ENCODE measurements at places on chromosomes 5 and 9.

- DNase-seq: no peak
Measured at GRCh38 chr5:23484096-23484495, 23.3 kb upstream of the PRDM9 start.

- no peak for DNase-seq
Measured at GRCh38 chr5:120255214-120255613, 208.9 kb upstream of the PRR16 start.

GRCh38 chr5:66224274-66224673, 80.2 kb downstream of the SREK1 start:
- no peak for DNase-seq

DNA sequence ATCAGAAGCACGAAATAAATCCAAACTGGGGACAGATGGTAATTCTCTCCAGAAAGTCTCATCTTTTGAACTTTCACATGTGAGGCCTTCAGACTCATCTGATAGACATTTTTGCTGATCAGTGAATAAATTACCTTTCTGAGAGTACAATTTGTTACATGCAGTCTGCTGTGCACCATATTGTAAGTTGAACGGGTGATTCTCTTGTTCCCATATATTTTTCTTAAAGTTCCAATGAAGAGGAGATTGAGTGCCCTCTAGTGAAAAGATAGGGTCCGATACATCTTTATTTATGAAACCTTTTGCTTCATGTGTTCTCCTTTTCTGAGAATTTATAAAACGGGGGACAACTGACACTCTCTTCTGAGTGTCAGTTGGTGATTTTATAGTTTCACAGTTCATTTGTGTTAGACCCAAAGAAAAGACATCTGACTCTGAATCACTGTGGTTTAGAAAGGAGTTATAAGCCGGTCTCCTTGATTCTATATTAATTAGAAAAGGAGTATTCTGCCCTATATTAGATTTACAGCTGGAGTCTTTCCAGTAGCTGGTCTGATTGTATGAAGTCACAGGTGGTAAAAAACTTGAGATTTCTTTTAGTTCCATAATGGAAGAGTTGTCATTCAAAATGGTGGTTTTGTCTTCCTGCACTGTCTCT, 30.4 kb downstream of the GNG10 start:
- DNase-seq: no peak

DNA sequence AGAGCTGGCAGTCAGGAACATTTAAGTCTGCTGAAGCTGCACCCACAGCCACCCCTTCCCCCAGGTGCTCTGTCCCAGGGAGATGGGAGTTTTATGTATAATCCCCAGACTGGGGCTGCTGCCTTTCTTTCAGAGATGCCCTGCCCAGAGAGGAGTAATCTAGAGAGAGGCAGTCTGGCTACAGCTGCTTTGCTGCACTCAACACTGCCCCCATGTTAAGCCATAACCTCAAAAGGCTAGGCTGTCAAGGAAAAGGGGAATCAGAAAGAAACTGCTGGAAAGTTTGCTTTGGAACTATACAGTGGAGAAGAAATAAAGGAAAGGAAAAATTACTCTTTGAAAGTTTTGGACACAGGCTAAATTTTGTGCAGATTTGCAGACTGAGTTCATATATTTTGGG, 127.2 kb downstream of the MACIR start:
- no peak for DNase-seq

DNA sequence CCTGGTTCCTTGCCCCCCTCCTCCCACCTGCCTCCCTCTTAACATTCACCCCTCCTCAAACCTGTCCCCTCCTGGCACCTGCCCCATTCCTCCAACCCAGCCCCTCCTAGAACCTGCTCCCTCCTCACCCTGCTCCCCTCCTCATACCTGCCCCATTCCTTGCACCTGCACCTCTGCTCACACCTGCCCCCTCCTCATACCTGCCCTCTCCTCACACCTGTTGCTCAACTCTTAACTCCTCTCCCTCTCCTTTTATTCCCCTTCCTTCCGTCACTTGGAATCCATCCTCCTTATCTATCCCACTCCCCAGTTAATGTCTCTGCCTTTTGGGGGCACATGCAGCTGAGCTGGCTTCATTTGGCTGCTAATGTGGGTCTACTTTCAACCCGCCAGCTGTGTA, 712.1 kb downstream of the MTRR start:
- no peak for DNase-seq

- DNase-seq: no peak
Measured at GRCh38 chr5:32362527-32362926, 49.8 kb upstream of the MTMR12 start.

DNA sequence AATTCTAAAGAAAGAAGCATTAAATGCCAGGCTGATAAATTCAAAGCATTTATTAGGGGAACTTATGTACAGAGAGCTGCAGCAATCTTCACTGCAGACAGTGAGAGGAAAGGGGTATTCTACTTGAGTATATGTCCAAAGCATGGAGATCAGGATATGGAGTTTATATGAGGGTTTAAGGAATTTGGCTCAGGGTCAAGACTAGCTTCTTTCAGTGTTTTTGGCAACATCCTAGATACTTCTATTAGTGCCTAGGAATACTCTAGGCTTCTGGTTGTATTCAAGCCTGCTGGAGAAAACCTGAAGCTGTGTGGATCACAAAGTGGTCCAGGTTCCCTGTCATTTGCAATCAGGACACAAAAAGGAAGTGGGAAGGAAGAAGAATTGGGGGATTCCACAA, 194.6 kb downstream of the CETN3 start:
- no peak for DNase-seq

DNA sequence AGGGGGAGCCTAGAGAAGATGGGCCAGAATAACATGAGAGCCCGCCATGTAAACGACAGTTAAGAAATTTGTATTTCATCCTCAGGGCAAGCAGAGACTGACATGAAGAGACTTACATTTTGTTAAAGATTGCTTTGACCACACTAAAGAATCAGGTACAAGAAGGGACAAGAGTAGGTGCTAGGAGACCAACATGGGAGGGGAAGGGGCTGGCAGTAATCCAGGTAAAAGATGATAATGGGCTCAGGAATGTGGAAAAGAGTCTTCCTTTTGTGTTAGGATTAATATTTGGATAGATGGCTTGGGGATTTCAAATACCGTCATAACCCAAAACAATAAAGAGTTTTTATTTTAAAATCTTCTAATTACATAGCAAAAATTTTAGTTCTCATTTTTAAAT, 137.3 kb downstream of the ZNF462 start:
- DNase-seq: no peak

- DNase-seq: no peak
Measured at GRCh38 chr9:99425124-99425523, 203.0 kb downstream of the SEC61B start.

DNA sequence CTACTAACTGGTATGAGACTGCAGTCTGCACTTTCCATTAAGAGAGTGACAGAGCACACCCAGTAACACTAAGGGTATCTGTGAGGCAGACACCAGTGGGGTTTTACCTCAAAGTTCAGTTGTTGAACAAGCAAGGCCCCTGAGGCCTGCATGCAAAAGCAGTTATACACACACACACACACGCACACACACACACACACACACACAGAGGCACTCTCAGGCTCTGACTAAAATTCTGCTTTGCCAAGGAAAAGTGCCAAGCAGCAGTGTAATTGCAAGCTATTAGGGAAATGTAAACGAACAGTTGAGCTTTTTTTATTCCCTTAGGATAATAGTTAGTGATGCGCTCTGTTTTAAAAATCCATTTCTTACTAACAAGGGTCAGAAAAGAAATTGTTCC, 377.1 kb downstream of the SPOCK1 start:
- no peak for DNase-seq

DNA sequence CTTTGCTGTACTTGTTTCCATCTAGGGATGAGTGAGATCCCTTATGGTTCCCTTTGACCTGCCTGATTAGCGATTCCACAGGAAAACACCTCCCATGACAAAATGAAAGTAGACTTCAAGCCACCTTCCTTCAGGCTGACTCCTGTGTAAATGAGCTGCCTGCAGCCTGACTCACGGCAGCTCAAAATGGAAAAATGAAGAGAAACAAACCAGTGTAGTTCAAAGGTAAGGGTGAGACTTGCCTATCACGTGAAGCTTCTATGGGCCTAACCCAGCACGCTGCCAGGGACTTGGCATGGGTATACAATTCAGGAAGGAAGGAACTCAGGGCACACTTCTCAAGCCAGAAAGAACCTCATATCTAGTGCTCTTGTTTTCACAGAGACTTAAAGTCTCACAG, 110.1 kb upstream of the LRRTM2 start:
- no peak for DNase-seq

DNA sequence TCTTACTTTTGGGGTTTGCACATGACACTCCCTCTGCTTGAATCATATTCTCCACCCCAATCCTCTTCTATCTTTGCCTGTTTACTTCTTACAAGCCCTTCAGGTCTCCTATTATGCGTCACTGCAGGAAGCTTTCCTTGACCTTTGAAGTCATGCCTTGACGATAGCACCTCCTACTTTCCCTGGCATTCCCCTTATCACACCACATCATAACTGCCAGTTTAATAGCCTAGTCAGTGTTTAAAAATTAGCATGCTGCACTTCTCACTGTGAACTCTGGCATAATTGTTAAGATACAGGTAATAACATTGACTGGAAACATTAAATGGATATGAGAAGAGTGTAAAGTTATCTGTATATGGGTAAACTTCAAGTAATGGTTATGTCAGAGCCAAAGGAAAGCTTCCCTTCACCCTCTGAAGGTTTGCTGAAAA, 37.1 kb upstream of the CEP120 start:
- no peak for DNase-seq

- DNase-seq: no peak
Measured at GRCh38 chr5:89071941-89072331, 189.0 kb upstream of the MEF2C start.

- DNase-seq: no peak
Measured at GRCh38 chr9:107239474-107239873, 43.6 kb upstream of the RAD23B start.

- no peak for DNase-seq
Measured at GRCh38 chr9:122055701-122056100, 37.4 kb downstream of the TTLL11 start.

- DNase-seq: no peak
Measured at GRCh38 chr5:135511761-135512575, 23.8 kb downstream of the NEUROG1 start.

DNA sequence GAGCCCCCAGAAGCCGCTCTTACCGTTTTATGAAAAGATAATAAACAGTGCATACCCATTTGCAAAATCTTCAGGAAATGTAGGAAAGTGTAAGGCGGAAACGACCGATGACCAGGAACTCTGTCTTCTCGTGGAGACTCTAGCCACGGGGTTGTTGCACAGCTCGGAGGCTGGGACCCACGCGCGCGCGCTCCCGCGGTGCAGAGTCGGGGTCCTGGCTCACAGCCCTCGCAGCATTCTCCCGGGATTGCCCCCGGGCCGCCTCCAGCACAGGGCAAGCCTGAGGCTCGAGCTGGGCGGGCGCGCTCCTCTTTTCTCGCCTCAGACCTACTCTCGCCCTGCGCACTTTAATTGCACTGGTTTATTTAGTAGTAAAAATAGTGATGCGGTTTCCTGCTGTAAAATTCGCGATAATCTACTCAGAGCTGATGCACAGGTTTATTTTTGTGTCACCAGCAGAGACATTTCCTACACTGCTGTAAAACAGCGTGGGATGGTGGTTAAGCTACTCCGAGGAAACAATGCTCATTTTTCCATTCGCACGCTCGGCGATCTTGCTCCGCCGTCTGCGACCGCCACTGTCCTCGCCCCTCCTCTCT, 15.5 kb downstream of the TRIM7 start:
- no peak for DNase-seq

GRCh38 chr5:148565148-148565547, 89.2 kb downstream of the HTR4 start:
- DNase-seq: no peak
